CD4-positive, alpha-beta T cell treated with Interleukin-6 at 100 ng/mL for 8 hours (primary cell): ENCODE measurements at places on chromosomes 4 and X.

DNA sequence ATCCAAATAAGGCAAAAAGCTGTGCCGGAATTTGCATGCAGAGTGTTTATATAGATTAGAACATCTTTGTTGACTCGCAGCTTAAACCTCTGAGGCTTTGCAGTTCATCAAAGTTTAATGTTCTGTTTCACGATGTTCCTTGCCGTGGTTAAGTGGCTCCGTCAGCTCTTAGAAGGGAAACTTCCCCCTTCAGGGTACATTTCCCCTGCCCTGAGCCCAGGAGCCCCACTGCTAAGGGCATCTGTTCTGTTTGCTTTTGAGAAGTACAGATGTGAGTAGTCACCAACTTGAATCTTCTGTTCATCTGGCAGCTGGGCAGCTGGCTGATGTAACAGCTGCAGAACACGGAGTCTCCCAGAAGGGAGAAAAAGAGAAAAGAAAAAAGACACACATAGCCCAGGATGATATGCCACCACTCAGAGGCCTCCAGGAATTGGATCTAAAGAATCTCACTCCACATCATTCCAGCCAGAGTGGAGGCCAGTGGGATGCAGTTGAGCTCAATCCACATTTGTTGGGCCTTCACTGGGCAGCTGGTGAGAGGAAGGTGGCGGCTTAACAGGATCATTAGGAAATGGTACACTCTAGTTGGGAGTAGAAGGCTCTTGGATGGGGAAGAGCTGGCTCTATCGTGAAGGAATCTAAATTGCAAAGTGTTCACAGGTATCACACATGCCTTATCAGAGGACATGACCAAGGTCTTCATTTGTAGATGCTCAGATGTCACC lies 178.7 kb upstream of the RBPJ start:
- no peak for DNase-seq

DNA sequence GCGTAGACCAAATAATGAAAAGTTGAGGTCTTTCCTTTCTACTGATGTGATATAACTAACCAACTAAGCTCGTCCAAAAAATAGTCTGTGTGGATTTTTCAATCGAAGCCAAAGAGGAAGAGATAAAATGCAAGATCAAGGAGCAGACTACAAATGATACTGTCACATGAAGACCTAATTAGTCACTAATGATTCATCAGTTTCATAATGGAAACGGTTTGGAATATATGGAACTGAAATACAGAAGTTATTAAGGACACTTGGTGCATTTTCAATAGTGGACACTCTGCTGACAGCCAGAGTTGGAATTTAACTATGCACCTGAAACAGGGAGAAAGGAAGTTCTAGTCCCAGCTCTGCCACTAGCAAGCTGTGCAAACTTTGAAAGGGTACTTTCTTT lies 119.8 kb downstream of the GUCY2F start:
- no peak for DNase-seq

- DNase-seq, result no peak
These were observed 61.3 kb downstream of the HS3ST1 start for GRCh38 chr4:11367371-11367770.

DNA sequence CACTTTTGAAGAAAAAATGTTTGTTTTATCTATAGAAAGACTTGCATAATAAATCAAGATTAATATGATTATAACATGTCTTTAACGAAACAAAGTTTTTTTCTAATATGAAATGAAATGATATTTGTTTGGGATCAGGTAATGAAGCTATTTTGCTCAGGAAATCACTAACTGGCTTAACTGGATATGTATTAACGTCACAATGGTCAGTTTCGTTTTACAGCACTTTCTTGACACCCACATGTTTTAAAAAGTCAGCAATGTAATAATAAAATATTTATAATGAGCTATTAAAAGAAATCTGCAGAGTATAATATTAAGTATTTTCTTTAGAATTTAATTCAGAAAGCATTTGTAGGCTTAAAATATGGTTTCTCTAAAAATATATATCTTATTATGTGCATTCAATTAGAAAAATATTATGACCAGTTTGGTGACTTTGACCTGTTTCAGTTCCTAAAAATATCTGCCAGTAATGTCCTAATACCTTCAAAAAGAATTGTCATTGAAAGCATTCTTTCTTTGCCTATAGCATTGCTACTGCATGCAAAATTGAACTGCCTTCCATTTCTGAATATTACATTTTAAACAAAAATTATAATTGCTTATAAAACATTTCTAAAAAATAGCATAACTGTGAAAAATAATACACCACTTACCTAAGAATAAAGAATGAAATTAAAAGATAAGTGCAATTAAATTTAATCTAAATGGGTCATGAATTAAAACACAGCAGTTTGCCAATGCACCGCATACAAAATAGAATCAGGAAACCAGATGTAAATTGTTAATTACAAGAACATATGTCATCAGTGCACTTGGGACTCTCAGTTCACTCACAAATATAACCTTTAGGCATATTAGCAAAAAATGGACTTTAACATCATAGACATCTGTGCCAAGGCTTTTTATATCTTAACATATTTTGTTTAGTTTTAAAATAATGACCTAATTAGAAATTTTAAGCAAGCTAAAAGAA lies 31.6 kb downstream of the TIGD2 start:
- DNase-seq, result no peak
